ENCODE measurements at places on chromosomes 11 and 22.

DNA sequence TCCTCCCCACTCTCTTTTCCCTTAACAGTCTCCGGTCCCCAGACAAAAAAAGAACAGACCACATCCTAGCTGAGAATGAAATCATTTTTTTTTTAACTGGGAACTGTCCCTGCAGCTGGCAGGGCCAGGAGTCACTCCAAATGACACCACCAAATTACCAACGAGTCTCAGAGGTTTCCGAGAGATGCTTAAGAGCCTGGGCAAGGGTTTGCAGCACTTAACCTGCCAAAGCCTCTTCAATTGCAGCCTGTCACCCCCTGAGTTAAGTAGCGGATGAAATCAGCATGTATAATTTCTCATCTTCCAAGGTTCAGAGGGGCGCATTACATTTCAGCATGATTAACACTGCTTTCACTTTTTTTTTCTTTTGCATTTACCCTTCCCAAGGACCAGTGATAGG, 71.8 kb downstream of the TENM4 start:
- DNase-seq: no peak

GRCh38 chr11:30432178-30432577, 109.3 kb downstream of the ARL14EP start:
- DNase-seq: no peak

DNA sequence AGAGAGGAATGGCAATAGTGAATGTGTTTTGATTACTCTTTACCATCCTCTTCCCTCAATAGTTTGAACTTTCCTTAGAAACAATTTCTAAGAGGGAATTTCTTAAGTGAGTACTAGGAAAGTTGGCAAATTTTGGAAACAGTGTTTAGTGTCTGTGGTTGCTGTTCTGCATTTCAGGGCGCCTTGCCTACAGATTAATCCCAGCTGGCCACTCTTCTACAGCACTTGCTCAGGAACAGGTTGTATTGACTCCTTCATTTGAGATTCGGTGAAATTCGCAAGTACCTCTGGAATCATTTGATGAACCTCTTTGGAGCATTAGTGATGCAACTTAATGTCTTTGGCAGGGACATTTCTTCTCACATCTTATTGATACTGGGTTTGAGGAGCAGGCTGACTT, 28.3 kb downstream of the JAM3 start:
- DNase-seq: no peak

DNA sequence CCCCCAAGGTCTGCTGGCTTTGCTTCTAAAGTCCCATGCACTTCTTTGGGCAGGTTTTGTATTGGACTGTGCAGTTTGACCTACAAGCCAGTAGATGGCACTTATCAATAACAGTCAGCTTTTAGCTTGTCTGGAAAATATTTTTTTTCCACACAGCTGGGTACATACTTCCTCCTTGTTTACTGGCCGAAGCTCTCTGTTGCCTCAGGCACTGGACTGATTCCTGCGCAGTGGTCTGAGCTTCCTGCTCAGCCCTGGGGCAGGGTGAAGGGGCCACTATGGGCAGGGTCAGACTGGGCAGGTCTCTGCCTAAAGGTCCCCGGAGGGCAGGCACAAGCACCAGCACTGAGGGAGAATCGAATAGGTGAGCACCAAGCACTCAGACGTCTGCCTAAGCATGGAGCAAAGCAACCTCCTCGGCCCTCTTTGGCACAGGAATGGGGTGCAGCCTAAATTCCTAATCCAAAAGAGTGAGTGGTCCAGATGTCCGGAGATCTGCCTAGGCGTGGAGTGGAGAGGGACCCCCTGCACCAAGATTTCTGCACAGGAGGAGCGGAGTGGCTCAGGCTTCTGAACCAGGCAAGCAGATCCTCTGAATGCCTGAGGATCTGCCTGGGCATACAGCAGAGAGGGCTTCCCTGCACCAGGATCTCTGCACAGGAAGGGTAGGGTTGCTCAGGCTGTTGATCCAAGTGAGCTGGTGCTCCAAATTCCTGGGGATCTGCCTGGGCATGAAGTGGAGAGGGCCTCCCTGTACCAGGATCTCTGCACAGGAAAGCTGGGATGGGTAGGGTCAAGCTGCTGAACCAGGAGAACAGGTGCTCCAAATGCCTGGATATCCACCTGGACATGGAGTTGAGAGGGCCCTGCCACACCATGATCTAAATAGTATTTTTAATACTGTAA, 105.9 kb upstream of the C11orf58 start:
- DNase-seq: no peak

DNA sequence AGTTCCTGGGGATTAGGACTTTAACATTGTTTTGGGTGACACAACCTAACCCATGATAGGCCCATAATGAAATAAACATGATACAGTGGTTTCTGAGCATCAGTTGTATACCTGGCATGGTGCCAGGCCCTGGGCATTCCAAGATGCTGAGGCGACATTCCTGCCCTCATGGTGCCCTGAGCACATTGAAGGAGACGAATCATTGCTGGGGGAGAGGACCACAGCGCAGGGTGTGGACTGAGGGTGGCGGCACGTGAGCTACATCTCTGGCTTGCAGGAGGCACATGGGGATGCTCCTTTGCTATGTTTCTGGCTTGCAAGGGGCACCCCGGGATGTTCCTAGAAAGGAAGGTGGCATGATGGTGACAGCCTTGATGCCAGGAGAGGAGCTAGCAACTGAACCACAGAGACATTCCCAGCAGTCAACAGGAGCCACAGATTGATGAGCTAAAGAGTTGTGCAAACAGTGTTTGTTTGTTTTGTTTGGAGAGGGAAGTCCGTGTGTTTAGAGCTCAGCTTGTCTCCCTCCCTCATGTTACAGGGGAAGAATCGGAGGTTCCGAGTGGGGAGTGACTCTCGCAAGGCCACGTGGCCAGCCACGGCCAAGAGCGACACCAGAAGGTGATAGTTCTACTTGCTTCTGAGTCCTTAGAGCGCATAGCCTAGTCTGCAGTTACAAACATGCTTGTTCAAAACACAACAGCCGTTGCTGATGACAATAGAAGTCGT, 106.4 kb downstream of the MIAT start:
- DNase-seq: peak; percentile 20

GRCh38 chr22:23133922-23134321, 7.9 kb downstream of the RSPH14 start:
- no peak for DNase-seq

GRCh38 chr11:35418282-35419183, 825 bp downstream of the SLC1A2 start:
- DNase-seq: no peak

DNA sequence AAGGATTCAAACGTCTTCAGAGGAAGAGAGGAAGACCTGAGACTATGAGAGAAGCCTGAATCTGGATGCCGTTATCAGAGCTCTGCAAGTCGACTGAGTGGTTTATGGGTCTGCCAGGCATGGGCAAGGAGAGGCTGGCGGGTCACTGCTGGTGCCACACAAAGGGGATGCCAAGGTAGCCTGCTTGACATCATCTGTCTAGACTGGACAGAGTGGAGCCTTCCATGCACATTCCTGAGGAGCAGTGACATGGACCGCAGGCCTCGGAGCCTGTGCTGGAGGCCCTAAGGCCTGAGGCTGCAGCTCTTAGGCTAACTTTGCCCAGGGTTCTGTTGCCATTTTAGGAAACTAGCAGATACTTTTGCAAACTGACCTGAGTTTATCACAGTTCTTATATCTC, 127.4 kb downstream of the WT1 start:
- DNase-seq: no peak

DNA sequence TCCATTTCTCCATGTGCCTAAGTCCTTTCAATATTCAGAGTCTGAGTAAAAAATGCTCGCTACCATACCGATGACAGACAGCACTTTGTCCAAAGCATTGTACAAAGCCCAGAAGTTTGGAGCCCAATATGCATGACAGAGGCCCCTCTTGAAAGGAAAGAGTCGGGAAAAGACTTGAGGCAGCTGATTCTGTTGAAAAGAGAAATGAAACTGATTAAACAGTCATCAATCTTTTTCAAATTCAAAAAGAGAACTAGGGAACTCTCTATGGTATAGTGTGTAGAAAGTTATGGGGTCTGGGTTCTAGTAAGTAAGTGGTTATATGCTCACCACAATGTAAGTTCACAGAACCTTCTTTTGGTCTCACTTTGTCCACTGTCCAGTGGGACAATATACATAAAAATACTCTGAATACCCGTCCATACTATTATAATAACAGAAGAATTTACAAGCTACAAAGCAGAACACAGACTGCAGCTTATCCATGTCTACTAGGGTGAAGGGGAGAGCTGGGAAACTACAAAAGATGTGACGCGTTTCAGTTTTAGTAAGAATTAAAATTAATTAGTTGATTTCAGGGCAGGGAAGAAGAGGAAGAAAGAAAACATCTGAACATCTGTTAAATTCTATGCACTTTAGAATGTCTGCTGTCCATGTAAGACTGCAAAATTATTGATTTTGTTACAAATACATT, 26.7 kb downstream of the ALG8 start:
- DNase-seq: no peak

DNA sequence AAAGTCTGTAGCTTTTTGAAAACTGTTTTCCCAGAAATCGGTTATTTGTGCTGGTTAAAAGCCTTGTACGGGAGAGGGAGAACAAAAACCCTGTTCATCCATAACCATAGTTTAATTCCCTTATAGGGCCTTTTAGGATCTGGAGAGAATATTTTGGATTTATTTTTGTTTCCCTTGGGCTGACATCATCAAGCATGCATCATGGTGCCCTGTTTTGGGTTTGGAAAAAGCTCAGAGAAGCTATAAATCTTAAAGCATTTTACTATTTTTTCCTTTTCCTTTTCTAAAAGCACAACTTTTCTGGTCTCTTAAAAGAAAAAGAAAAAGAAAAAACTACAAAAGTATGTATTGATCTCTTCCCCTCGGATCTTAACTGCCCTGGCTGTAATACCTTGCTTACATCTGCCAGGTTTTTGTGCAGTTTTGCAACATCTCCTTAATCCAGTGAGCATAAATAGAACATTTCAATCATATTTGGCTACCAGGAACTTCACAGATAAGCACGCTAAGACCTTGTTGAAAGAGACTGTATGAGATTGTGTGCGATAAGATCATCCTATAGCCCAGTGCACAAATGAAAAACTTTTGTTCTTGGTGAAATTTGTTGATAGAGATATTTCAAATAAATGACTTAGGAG, 88.0 kb downstream of the ZBTB16 start:
- no peak for DNase-seq

GRCh38 chr22:39459681-39460080, 2.9 kb downstream of the MGAT3 start:
- no peak for DNase-seq

DNA sequence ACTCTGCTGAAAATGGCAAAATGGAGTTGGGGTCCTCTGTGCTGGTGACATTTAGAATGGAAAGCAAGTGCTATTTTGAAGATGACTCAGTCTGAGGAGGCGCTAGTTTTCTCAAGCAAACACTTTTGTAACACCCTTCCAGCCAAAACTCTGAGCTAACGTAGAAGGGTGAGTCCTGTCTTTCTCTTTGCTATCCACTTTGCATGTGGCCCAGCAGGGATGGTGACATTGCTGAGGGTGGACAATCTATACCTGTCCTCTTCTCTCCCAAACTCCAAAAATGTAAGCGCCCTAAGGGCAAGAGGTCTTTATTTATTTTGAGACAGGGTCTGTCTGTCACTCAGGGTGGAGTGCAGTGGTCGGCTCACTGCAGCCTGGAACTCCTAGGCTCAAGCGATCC, 3.6 kb upstream of the KAT5 start:
- DNase-seq: no peak

DNA sequence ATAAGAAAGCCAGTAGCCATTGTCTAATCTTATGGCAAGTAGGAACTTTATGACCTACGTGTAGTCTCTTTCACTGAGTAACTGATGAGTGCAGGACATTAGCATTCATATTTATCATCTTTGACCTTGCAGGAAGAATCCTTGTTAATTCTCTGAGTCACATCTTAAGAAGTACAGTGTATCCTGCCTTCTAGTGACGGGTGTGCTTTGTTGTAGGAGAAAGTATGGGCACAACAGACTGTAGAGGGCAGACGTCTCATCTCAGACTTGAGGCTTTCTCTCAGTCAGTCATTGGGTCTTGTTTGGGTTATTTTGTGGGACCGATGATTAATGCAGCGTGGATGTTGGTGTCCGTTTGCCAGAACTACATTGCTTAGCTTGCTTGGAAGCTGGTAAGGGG, 6.8 kb downstream of the RNF214 start:
- DNase-seq: peak; percentile 81

DNA sequence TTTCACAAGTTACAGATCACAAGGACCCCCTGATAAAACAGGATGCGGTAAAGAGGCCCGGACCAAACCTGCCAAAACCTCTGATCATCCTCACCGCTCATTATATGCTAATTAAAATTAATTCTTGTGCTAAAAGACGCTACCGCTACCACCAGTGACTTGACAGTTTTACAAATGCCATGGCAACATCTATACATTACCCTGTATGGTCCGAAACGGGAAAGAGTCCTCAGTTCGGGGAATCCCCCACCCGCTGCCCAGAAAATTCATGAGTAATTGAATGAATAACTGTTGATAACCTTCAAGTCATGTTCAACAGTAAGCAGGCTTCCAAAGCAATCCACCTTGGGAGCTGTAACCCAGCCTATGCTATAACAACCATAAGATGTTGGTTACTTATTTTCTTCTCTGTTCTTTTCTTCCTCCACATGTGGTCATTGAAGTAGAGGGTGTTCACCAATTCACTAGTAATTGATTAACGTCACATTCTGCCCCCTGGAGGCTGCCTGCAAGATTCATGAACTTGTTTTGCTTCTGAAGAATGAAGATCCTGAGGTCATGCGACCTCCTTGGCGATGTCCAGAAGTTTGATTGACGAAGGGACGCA, 20.6 kb downstream of the APOBEC3H start:
- no peak for DNase-seq

DNA sequence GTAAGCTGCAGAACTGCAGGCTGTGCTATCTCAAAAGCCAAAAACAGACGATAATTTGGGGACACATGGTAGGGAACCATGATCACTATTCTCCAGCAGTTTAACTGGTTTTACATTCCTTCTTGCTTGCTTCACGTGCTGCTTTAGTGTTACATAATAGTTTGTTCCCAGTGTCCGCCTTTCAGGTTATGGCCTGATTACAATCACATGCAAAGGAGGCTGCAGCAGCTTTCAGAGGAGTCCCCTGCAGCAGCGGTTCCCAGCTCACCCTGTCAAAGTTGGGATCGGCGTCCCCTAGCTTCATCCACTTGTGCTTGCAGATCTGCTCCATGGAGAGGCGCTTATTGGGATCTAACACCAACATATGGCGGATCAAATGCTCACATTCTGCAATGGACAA, 39.2 kb upstream of the APOA1 start:
- no peak for DNase-seq
